ENCODE measurements at places on chromosomes 5 and 9.

DNA sequence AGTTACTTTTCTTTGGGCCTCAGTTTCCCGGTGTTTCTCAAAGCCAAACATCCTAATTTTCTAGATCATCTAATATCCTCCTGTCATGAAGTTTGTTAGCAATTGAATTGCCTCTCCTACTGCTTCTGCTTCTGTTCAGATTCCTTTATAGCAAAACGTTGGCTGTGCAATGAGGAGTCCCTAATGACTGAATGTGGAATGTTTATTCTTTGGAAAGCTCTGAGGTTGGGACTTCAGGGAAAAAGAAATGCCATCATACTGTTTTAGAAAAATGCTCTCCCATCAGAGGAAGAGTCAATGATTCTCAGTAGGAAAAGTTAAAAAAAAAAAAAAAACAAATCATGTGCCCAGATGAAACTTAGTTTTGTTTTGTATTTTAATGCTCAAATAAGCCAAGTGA lies 268.7 kb upstream of the PAPPA start:
- peak; percentile 72 for DNase-seq

GRCh38 chr9:76294301-76294700 lies 99.9 kb downstream of the RFK start:
- no peak for DNase-seq

GRCh38 chr5:10595672-10596309 lies 31.9 kb downstream of the ANKRD33B start:
- peak; percentile 87 for DNase-seq

DNA sequence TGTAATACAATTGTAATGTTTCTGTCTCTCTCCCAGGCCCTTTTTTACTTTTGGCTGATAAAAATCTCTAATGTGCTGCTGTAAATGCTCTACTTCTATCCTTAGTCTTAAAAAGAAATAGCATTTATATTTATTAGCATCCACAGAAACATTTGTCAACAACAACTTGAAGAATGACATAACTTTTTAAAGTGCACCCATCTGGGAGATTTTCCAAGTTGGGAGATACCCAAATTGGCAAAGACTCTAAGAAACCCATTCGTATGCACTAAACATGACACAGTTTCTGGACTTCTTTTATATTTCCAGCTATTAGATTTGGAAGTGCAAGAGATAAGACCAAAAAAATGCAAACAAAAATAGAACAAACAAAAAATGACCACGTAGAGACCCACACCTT lies 2287.4 kb upstream of the WWC1 start:
- no peak for DNase-seq

DNA sequence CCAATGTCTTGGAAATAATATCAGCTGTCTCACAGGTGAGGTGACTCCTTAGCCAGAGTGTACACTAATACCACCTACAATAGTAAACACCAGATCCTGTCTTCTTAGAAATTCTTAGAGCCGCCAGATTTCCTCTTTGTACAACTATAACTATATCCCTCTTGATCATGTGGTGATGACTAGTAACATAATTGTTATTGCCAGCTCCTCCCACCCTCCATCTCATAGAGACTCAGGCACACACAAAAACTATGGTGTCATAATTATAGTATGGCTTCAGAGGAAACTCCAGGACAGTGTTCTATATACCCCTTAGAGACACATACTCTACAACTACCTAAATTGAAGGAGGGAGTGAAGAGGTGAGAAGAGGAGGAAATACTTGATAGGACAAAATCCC lies 33.1 kb downstream of the PGGT1B start:
- no peak for DNase-seq

GRCh38 chr5:108046955-108047670 lies 334.8 kb downstream of the FBXL17 start:
- DNase-seq, result no peak

DNA sequence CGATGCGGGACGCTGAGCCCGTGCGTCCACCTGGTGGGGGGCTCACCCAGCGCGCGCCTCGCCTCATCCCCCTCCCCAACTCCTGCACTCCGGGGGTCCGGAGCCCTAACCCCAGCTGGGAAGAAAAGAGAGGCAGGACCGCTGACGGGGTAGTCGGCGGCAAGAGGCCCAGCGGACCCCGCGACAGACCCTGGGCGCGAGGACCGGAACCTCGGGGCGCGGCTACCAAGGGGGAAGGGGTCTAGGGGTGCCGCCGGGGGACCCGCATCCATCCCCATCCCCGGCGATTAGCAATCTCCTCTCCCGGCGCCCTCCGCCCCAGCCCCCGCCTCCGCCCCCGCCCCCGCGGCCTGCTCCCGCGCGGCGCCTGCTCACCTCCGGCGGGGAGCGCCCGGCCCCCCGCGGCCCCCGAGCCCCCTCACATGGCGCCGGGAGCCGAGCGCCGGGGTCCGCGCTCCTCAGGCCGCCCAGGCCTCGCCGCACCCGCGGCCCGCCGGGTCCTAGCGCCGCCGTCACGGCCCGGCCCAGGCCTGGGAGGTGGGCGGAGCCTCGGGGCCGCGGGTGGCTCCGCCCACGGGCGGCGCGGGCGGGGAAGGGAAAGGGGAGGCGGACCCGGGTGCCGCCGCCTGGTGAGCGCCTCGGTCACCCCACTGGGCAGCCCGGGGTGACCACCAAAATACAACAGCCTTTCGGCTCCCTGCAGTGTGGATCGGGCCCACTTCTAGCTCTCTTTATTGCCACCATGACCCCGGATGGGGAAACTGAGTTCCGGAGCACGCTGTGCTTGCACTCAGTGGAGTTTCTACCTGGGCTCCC lies at the start of gene ST6GALNAC6:
Gene ST6GALNAC6, minus strand, starts transcription at position 476 of the 816 bp plus-strand sequence. CDS start 1,622 bp downstream, outside the sequence.
- DNase-seq, result peak; percentile 79

DNA sequence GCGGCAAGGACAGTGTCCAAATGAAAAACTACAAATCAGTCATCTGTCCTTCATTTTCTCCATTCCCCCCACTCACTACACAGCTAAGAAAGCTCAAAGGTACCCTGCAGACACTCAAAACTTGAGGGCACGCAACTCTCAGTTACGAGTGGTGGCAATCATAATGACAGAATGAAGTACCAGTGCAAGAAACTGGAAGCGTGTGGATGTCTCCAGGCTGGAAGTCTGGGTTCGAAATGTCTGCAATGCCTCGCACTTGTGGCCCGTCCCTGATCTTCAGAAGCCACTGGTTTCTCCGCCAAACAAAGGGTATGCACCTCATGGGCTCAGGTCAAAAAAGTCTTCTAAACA lies 597 bp upstream of the CENPH start:
- no peak for DNase-seq

DNA sequence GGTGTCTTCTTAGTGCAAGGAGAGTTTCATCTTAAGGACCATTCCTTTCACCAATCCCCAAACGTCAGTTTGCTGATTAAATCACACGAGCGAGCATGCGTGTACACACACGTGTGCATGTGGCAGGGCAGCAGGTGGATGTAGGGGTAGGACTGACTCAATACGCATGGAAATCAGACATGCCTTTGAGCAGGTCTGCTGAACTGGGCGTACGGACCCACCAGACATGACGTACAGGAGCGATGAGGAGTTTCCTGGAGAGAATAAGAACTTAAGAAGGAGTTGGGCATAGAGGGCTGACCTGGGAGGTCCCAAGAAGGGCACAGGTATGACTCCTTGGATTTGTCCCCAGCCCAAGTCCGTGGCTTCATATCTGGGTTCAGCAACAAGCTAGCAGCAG lies 170.0 kb downstream of the FGF18 start:
- DNase-seq, result no peak

DNA sequence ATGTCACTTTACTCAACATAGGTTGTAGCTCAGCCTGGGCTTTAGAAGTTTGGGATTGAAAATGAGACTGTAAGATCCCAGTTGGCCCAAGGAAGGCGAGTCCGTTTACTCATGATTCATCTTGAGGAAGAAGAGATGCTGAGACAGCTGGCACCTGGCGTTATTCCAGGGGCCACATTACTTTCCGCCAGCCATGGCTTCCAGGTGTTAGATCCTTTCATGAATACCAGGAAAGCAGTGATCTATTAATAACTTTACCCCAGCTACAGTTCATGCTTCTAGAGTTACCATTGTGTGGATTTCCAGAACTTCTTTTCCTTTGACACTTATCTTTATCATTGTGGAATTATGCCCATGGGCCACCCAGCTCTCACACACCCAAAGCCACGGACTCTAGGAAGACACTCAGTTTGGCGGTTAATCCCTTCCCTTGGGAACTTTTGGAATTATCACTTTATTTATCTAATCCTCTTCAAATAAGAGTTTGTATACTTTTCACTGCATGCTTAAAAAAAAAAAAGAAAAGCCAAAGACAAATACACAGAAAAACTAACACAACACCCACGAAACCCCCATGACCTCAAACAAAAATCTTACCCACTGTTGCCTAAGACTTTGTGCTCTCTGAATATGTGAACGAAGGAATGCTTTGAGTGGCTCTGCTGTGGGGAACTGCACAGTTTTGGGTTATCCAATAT lies 26.9 kb downstream of the RAI14 start:
- peak; percentile 48 for DNase-seq

DNA sequence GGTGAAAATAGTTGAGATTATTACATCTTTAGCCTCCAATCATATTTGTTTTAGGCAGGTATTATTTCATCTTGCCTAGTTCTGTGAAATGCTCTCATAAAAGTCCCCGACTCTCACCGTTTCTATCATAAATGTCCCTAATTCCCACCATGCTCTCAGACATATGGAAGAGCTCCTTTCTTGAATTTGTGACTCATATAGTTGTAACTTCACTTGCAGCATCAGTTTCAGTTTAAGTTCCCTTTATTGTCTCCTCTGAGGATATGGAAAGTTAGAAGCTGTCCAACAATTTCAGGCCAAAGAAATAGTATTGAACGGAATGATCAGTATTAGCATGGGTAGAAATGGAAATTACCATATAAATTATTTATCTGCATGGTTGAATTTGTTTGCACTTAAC lies 187.5 kb upstream of the NR4A3 start:
- DNase-seq, result peak; percentile 13

DNA sequence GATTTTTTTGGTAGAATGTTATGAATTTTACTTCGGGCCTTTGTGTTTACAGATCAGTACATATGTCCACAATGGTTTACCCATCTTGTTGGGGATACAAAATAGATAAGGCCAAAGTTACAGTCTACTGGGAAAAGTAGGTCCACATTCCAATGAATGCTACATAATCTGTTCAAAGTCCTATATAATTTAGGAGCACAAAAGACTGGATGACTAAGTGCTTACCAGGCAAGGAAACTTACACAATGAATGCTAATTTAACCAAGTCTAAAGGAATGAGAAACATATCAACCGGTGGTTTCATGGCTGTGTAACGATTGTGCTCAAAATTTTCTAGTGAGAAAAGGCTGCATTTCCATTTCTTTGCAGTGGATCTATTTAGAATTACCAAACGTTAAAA lies 97.4 kb upstream of the TRPM3 start:
- DNase-seq, result no peak

DNA sequence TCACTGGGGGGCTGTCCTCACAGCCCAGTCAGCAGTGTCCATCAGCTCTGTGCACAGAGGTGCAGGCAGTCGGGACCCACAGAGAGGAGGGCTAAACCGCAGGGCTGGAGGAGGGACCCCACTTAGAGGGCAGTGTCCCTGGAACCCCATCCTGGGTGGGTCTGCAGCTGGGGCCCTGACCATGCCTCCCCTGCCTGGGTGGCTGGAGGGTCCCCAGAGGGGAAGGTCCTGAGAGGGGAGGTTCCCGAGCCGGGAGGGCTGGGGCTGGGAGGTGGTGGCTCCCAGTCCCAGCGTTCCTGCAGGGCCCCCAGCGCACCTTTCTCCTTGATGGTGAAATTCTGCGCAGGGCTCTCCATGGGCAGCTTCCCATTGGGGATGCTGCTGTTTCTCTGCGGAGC lies 32.7 kb downstream of the EXOC3 start:
- DNase-seq, result no peak

- no peak for DNase-seq
These were observed 19.0 kb downstream of the CMBL start for GRCh38 chr5:10288592-10289219.

Data from fibroblast of skin of back (primary cell).